ENCODE measurements at places on chromosomes 6 and 20. TPM values are rescaled to one million over a fixed set of nuclear protein-coding genes. Genes with fewer than 3 reads are reported as not detected.

The ANGPT4 gene
- polyA plus RNA-seq, result 4.2 TPM

The CRISP3 gene
- not detected for polyA plus RNA-seq

The RAD21L1 gene
- 0.02 TPM for polyA plus RNA-seq

The TAAR1 gene
- polyA plus RNA-seq, result not detected

The C20orf141 gene
- polyA plus RNA-seq, result 2.0 TPM

The IPCEF1 gene
- 0.55 TPM for polyA plus RNA-seq

The MAFB gene
- polyA plus RNA-seq, result 45.9 TPM

The MUCL3 gene
- 2.7 TPM for polyA plus RNA-seq

The TMEM244 gene
- polyA plus RNA-seq, result not detected

The IYD gene
- polyA plus RNA-seq, result not detected

The STMN3 gene
- polyA plus RNA-seq, result 12.6 TPM

The EYS gene
- polyA plus RNA-seq, result 0.90 TPM

The VSX1 gene
- not detected for polyA plus RNA-seq

The MAS1 gene
- under 0.01 TPM for polyA plus RNA-seq

The C20orf144 gene
- polyA plus RNA-seq, result 0.11 TPM

The DDO gene
- polyA plus RNA-seq, result 1.1 TPM

The CD93 gene
- 76.0 TPM for polyA plus RNA-seq

The SS18L1 gene
- polyA plus RNA-seq, result 7.2 TPM

The LRRC73 gene
- polyA plus RNA-seq, result 0.10 TPM

The DLL1 gene
- polyA plus RNA-seq, result 7.0 TPM

The SAPCD1 gene
- polyA plus RNA-seq, result not detected

The OLIG3 gene
- polyA plus RNA-seq, result not detected

The PRDM1 gene
- polyA plus RNA-seq, result 1.5 TPM

The CNR1 gene
- polyA plus RNA-seq, result 6.9 TPM

The COL11A2 gene
- polyA plus RNA-seq, result 0.28 TPM

The CLPSL2 gene
- 1.3 TPM for polyA plus RNA-seq

The RRAGD gene
- 8.7 TPM for polyA plus RNA-seq
